ENCODE measurements at places on chromosomes 5 and 9. TPM values are rescaled to one million over a fixed set of nuclear protein-coding genes. Genes with fewer than 3 reads are reported as not detected.

- H3K4me1 ChIP-seq = peaks cover 19% of the 10 kb centered on the region
- no peaks in the 10 kb centered on the region for H3K27me3 ChIP-seq
- no peaks in the 10 kb centered on the region for H3K36me3 ChIP-seq
- DNase-seq = no peak
These were observed 17.5 kb downstream of the TMEM161B start for GRCh38 chr5:88251048-88251711.

DNA sequence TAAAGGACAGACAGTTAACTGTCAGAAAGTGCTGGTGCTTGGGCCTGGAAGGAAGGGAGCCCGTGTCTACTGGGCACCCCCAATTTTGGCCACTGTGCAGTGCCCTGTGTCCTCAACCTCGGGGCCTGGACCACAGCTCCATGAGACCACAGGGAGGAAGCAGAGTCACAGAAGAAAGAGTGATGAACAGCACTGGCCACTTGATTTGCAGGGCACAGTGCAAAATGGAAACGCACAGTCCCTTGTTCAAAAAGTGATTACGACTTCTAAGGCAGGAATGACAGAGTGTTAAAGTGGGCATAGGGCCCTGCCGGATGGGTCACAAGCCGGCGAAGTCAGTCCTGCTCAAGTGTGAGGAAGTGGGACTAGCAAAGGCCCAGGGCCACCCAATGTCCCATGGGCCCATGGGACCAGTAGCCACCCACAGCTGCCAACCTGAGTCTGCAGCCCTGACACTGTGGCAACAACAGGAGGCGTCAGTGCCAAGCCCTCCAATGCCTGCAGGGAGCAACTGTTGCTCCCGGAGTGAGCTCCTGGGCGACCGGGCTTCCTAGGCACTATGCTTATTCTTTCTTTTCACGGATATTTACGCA, 85.4 kb downstream of the ADAMTS2 start:
- no peaks in the 10 kb centered on the region for H3K4me1 ChIP-seq
- no peak for DNase-seq
- no peaks in the 10 kb centered on the region for H3K36me3 ChIP-seq
- no peaks in the 10 kb centered on the region for H3K27me3 ChIP-seq
- H3K4me3 ChIP-seq = no peak overlapping the region
- no peak overlapping the region for H3K27ac ChIP-seq

The CARTPT gene
- total RNA-seq = not detected

- no peak overlapping the region for H3K27ac ChIP-seq
- H3K4me3 ChIP-seq = no peak overlapping the region
- H3K4me1 ChIP-seq = no peaks in the 10 kb centered on the region
- H3K36me3 ChIP-seq = no peaks in the 10 kb centered on the region
These were observed 25.0 kb upstream of the PUM3 start for GRCh38 chr9:2868883-2869282.

DNA sequence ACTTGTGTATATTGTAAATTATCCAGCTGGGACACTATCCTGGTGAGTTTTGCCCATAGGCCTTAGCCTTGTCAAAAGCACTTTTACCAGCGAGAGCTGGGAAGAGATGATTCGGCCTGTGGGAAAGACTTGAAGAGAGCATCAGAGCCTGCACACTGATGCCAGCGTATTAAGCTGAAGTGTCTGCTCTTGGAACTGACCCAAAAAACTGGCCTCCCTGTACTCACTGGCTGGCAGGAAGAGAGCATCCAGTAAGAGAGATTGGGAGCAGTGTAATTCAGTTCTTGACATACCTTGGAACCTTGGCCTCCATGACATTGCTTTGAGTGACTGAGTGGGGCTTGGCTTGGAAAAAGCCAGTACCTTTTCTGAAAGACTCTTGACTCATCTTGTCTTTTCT, 73.7 kb downstream of the ZNF462 start:
- H3K4me1 ChIP-seq = peaks cover 7% of the 10 kb centered on the region
- no peak overlapping the region for H3K27ac ChIP-seq
- no peaks in the 10 kb centered on the region for H3K27me3 ChIP-seq
- peaks cover 83% of the 10 kb centered on the region for H3K36me3 ChIP-seq
- H3K4me3 ChIP-seq = no peak overlapping the region

The SLC36A3 gene
- not detected for total RNA-seq

The OR1Q1 gene
- total RNA-seq = not detected

DNA sequence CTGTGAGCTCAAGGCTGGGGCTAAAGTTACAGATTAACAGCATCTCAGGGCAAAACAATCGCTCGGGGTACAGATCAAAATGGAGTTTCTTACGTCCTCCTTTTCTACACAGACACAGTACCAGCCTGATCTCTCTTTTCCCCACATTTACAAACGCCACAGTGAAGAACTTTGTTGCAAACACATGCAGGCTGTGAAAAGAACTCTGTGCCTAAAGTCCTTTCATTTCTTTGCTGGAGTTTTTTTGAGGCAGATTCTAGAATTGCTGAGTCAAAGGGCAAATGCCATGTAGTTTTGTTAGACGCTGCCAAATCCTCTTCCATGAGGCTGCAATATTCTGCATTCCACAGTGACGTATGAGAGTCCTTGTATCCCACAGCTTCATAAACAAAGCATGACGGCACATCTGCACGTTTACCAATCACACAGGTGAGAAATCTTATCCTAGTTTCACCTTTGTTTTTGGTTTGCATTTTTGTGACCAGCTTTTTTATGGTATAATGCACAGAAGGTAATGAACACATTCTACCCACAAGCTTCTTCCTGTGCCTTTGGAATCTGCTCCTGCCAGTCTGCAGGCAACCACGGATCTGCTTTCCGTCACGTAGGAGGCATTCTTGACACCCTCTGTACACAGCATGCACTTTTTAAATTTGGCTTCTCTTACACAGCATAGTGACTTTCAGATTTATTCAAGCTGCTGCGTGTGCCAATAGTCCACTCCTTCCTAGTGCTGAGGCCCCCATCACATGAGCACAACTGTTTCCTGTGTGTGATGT, 44.6 kb upstream of the LPCAT1 start:
- H3K4me1 ChIP-seq = no peaks in the 10 kb centered on the region
- peaks cover 20% of the 10 kb centered on the region for H3K36me3 ChIP-seq
- no peak overlapping the region for H3K27ac ChIP-seq
- H3K27me3 ChIP-seq = no peaks in the 10 kb centered on the region

DNA sequence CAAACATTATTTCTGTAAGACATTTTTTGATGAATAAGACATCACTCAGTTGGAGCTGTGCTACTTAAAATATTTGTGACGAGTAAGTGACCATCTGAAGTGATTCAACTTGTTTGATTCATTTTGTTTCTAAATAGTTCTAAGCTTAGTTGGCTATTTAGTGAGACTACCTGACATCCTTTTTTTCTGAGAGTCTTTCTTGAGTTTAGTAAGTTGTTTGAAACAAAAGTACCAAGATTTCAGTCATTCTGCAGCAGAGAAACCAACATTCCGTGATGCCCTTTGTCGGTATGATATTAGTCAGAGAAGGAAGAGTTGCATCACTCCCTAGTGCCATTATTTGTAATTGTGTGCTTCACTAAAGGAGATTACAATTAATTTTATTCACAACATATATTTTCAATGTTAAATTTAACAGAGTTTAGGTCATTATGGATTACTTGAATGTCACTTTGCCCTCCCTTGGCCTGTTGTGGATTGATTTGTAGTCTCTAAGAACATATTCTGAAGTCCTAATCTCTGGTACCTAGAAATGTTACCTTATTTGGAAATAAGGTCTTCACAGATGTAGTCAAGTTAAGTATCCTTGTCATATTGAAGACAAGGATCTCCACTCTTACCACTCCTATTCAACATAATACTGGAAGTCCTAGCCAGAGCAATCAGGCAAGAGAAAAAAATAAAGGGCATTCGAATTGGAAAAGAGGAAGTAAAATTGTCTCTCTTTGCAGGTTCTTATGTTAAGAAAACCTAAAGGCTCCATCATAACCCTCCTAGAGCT, 212.2 kb downstream of the PCSK1 start:
- no peak overlapping the region for H3K27ac ChIP-seq
- H3K4me1 ChIP-seq = no peaks in the 10 kb centered on the region
- no peak overlapping the region for H3K4me3 ChIP-seq
- H3K36me3 ChIP-seq = no peaks in the 10 kb centered on the region

DNA sequence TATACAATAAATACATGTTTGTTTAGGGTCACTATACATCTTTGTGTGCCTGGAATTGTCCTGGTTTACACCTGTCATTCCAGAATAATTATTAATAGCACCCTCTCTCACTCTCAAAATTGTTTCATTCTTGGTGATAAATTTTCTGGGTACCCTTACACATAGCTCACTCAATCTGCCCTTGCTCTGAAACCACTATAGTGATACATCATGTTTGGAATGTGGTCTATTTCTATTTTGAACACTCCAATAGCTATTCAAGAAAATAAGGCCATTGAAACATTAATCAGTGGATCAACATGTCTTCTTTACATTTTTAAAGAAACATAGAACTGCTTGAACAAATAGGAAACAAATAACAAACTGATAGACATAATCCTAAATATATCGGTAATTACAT, 158.7 kb downstream of the ARRDC3 start:
- DNase-seq = no peak
- no peaks in the 10 kb centered on the region for H3K36me3 ChIP-seq
- no peaks in the 10 kb centered on the region for H3K27me3 ChIP-seq
- H3K4me1 ChIP-seq = no peaks in the 10 kb centered on the region
- no peak overlapping the region for H3K27ac ChIP-seq

The ADRB2 gene
- total RNA-seq = 0.65 TPM

DNA sequence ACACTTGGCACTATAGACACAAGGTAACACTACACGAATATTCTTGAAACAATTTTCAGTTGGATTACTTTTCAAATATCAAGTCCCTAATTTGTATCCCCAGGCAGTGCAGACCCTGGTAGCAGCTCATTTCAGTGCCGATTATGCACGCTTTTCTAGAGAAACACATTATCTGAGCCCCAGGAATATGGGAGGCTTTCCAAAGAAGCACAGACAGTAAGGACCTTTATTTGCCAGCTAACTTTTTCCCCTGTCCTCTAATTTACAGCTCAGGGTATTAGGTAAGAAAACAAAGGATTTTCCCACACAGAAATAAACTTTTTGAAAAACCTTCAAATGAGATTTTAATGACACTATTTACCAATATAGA, 852.3 kb upstream of the DMAC1 start:
- no peak for DNase-seq
- H3K4me1 ChIP-seq = no peaks in the 10 kb centered on the region
- H3K27me3 ChIP-seq = no peaks in the 10 kb centered on the region
- no peak overlapping the region for H3K27ac ChIP-seq

GRCh38 chr9:87497604-87498045, at the start of gene DAPK1:
Gene DAPK1, plus strand, starts transcription at chr9:87497867. Its CDS starts 1,211 bp downstream, at chr9:87499078.
- H3K36me3 ChIP-seq = peaks cover 2% of the 10 kb centered on the region
- H3K4me1 ChIP-seq = no peaks in the 10 kb centered on the region
- H3K4me3 ChIP-seq = peak within 1 kb of the TSS; percentile 68
- H3K27ac ChIP-seq = peak within 1 kb of the TSS; percentile 58

DNA sequence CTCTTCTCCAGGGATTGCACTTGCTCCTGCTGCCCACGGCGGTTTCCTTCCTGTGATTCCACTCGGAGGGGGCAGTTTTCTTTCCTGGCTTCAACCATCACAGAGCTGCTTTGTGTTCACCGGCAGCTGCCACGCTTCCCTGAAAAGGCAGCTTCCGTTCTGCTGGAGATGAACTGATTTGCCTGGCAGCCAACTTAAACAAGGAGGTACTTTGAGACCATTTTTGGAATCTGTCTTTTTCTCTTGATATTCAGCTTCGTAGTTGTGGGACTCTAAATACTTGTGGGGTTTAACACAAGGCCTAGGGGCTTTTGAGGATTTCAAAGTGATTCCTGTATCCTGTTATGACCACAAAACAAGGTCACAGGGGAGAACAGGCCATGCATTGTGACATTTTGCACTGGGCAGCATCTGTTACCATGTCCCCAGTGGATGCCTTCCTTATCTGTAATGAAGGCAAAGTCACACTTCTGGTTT, 192.0 kb downstream of the MTRR start:
- DNase-seq = no peak
- no peak overlapping the region for H3K4me3 ChIP-seq
- no peaks in the 10 kb centered on the region for H3K27me3 ChIP-seq
- no peaks in the 10 kb centered on the region for H3K36me3 ChIP-seq
- H3K27ac ChIP-seq = no peak overlapping the region

The PLAC8L1 gene
- total RNA-seq = 0.92 TPM

GRCh38 chr5:140245341-140245740, 57.6 kb downstream of the PFDN1 start:
- no peaks in the 10 kb centered on the region for H3K36me3 ChIP-seq
- H3K4me3 ChIP-seq = no peak overlapping the region
- H3K27ac ChIP-seq = no peak overlapping the region
- DNase-seq = no peak
- no peaks in the 10 kb centered on the region for H3K27me3 ChIP-seq

DNA sequence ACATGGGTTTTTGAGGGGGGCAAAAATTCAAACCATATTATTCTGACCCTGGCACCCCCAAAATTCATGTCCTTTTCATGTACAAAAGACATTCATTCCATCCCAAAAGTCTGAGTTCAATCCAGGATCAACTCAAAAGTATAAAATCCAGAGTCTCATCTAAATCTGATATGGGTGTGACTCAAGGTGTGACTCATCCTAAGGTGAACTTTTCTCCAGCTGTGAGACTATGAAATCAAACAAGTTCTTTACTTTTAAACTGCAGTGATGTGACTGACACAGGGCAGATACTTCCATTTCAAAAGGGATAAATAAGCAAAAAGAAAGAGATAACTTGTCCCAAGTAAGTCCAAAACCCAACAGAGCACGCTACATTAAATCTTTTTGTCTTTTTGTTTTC, 20.6 kb upstream of the CYLC2 start:
- H3K4me3 ChIP-seq = no peak overlapping the region
- H3K36me3 ChIP-seq = no peaks in the 10 kb centered on the region
- H3K27me3 ChIP-seq = no peaks in the 10 kb centered on the region
- no peak overlapping the region for H3K27ac ChIP-seq
- DNase-seq = no peak
- H3K4me1 ChIP-seq = no peaks in the 10 kb centered on the region

DNA sequence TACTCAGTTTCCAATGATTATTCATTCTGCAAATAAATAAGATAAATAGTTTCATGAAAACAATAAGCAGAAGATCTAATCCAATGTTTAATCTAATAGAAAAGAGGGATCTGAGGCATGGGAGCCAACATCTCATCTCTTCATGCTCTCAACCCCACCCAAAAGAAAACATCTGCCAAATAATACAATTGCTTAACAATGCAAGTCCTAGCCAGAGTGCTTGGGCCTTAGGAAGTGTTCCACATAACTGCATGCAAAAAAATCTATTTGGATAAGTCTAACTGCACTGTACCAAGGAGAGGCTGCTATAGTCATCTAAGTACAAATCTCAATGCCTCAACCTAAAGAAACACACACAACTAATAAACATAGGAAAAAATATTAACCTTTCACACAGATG, 606.0 kb downstream of the CDH9 start:
- no peaks in the 10 kb centered on the region for H3K36me3 ChIP-seq
- no peaks in the 10 kb centered on the region for H3K4me1 ChIP-seq
- no peaks in the 10 kb centered on the region for H3K27me3 ChIP-seq
- H3K27ac ChIP-seq = no peak overlapping the region
- no peak overlapping the region for H3K4me3 ChIP-seq
- no peak for DNase-seq

GRCh38 chr5:73311291-73312110, 137.1 kb downstream of the FOXD1 start:
- H3K36me3 ChIP-seq = no peaks in the 10 kb centered on the region
- H3K27ac ChIP-seq = no peak overlapping the region
- H3K27me3 ChIP-seq = peaks cover 47% of the 10 kb centered on the region
- H3K4me1 ChIP-seq = peaks cover 3% of the 10 kb centered on the region
- peak; percentile 71 for DNase-seq

The PDE4D gene
- total RNA-seq = 3.1 TPM
